ENCODE measurements at places on chromosomes 3 and 15. TPM values are rescaled to one million over a fixed set of nuclear protein-coding genes. Genes with fewer than 3 reads are reported as not detected.

Gene DPH3
- total RNA-seq: 13.2 TPM

Gene ARPIN
- total RNA-seq: 28.4 TPM

Gene CPLX3
- total RNA-seq: not detected

Gene CCDC54
- not detected for total RNA-seq

Gene SECISBP2L
- 63.2 TPM for total RNA-seq

GRCh38 chr3:187041362-187042307 lies 97.7 kb downstream of the RPL39L start:
- no peak for DNase-seq

GRCh38 chr3:176247191-176247590 lies 950.1 kb downstream of the TBL1XR1 start:
- DNase-seq: no peak

DNA sequence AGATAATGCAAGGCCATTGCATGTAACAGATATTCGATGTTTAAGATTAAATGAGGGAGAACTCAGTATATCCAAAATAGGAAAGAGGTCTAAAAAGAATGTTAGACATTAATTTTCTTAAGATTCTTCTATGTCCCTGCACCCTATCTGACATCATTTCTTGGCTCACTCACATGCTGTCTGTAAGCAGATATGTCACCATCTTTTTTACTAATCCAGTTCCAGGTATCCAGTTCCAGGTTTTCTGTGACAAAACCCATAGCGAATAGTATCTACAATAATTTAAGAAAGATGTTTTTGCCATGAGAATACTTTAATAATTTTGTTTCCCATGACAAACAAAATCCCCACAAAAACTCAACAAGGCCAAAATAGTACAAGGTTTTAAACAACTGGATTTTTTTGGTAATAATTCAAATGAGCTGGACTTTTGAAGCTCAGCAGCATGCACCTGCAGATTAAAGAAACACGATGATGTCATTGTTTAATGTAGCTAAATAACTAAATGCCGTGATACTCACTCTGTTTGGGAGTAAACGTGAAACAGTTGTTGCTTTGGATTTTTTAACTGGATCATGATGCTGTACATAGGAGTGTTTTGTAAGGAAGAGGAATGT lies 867.6 kb downstream of the EPHA3 start:
- DNase-seq: no peak

DNA sequence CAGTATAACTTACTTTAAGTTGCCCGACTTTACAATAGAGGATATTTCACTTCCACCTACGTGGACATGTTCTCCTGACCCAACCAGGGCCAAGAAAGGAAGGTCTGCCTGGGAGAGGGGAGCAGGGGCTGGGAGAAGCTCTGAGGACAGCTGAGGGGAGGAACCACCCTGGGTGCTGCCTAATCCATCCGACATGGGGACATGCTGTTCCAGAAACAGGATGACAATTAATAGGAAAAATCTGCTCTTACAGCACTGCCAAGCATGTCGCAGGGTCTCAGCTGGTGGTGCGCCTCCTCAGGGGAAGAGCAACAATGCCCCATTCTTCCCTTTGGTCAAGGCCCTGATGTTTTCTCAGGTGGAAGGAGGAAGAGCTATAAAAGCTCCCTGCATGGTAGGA lies 132.3 kb downstream of the NTRK3 start:
- DNase-seq: no peak
